ENCODE measurements at places on chromosomes 5 and 9.

DNA sequence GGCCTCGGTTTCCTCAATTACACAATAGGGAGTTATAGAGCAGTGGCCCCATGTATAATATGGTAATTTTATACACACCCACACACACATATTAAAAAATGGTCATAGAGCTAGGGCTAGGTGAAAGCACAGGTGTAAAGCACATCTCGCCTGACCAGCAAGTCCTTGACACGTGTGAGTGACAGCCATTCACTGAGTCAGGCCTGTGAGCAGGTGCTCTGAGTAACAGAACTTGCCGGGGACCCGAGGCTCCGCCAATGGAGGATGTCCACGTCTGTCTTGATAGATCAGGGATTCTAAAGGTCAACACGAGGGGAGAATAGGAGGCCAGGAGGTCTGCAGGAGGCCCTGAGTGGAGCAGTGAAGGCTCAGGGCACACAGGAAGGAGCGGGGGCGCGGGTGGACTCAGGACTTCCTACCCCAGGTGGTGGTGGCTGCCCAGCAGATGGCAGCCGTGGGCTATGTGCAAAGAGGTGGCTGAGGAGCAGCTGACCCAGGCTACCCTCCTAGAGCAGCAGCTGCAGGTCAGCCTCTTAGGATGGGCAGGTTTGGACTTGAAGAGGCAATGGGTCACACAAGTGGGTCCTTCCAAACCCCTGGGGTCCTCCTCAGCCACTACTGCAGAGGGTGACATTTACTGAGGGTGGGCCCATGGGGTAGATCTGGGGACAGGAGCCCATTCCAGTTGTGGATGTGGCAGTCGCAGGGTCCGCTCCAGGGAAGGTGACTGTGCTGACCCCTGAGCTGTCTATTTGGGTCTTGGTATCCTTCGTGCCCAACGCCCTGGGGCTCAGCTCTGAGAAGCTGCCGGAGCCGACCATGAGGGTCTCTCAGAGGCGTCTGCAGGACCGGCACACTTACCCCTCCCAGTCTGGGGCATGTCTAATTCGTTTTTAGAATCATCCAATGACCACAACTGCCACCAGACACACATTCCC, 45.9 kb downstream of the PRRT1B start:
- no peak for DNase-seq

DNA sequence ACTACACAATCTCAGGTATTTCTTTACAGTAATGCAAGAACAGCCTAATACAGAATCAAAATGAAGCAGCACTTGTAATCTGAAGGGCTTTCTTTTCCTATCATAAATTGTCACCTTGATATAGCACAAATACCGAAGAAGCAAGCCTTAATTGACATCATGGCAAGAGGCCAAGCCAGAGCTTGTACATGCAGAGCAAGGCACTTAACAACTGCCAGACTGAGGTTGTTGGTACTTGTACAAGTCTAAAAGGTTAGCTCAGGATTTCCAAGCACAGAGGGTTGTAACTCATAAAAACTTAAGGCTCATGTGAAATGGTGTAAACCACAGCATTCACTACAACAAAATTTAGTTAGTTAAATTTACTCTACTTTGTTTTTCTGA, 158.8 kb upstream of the SPEF2 start:
- no peak for DNase-seq

DNA sequence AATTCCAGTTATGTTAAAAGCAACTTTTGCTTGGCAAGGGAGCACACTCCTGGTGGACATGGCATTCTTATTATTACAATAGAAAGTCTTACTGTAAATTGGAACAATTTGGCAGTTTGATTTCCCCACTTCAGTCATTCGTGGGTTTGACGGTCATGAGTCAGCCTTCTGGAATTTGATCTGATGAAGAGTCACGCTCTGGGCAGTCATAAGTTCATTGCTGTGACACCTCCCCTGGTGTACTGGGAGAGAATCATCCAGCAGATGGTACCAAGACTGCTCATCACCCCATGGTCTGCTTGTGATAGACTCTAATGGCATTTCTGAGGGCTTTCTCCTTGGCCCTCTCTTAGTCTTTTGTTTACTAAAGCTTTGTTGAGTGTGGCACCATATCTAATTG, 53.8 kb downstream of the GLRA1 start:
- DNase-seq: no peak

- DNase-seq: peak; percentile 49
Measured at GRCh38 chr9:35096035-35096849, at the start of gene PIGO. Gene PIGO (minus strand): TSS chr9:35096591. CDS start chr9:35095565, 1,026 bp downstream.

- no peak for DNase-seq
Measured at GRCh38 chr5:156186760-156187159, 140.2 kb upstream of the SGCD start.

DNA sequence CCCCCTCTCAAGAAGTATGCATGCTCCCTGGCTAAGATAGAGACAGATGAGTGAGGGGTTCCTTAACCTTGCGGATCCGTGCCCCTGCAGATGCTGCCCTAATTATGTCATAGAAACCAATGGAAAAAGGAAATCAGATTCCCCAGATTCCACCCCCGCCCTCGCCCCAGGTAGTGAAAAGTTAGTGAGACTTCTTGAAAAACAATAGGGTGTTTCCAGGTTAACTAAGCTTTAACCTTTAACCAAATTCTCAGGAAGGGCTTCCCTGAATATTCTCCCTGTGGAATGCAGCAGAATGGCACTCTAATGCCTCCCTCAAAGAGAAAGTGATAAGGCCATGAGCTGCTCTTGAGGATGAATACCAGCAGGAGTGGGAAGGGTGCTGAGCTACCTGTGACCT, 116.0 kb upstream of the RANBP3L start:
- DNase-seq: no peak

DNA sequence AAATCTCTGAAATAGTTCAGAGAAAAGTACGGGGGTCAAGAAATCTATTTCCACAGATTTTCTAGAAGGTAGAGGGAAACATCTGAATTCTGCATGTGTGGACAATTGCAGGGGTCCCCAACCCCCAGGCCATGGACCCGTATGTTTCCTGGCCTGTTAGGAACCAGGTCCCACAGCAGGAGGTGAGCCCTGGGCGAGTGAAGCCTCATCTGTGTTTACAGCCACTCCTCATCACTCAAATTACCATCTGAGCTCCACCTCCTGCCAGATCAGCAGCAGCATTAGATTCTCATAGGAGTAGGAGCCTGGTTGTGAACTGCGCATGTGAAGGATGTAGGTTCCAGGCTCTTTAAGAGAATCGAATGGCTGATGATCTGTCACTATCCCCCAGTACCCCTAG, 200.5 kb upstream of the EDIL3 start:
- DNase-seq: no peak

GRCh38 chr9:68780380-68780712, 75.3 kb downstream of the PIP5K1B start:
- no peak for DNase-seq

DNA sequence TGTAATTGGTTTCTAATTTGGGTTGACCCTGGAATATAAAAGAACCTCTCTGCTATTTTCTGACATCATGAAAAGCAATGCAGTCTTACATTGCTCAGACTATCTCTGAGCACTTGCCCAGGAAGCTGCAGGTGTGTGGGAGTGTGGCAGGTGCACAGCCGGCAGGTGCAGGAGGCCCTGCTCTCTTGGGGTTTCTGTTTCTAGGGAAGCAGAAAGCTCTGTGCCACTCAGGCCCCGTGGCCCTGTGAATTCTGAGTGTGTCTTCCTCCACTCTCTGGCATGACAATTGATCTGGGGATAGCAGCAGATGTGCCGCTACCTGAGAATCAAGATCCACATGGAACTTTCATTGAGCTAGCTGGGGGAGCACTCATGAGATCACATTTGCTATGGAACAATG, 45.7 kb upstream of the IRX2 start:
- no peak for DNase-seq

DNA sequence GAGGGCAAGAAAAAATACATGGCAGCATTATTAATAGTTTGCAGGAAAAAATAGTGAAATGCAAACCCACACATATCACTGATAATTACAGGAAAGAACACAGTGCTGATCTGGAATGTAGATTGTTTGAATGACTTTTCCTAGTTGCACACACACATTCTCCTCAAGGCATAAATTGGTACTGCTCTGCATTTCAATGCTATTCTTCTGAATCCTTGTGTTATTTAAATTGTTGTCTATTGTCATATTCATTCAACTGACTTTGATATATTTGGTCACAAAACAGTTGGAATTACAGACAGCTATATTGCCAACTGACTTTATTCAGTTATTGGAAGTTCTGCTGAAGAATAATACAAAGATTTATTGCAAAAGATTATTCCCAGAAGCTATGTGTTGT, 139.5 kb downstream of the CDH10 start:
- no peak for DNase-seq

DNA sequence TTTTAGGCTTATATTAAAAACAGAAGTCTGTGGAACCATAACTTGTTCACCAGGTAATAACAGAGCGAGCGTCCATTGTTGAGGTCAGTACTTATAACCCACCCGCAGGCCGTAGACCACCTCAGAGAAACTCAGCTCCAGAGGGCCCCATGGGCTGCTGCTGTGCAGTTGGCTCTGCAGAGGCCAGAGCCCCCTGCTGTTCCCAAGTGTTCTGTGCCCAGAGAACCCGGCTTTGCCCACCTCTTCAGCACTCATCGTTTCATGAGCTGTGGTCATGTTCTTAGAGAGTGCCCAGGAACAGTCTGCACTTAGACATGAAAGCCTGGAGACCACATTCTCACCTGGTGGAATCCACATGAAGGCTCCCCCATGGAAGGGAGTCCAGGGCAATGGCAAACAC, 50.4 kb upstream of the SLC2A8 start:
- DNase-seq: no peak
